GM12892 (cell line): ENCODE measurements at places on chromosomes 1 and 21.

- no peak for DNase-seq
Observed at GRCh38 chr1:147750618-147751217, 9.7 kb downstream of the GJA5 start.

GRCh38 chr1:5108740-5109139 lies 454.3 kb downstream of the AJAP1 start:
- no peak for DNase-seq

DNA sequence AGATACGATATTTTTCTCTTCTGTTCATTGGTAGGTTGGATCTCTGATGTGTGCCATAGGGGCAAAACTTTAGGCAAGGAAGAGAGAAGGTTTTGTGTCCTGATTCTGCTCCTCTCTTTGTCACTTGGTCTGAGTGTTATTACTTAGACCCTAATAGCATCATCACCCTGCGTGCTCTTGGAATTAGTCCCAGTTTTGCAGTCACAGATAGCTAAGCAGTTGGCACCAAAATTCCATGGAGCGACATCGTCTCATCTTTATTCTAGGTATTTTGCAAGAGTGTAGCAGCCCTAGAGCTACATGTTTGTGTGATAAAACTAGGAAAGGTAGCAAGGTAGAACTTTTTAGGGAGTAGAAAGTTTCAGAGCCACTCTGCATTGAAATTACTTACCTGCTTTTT lies 23.8 kb downstream of the PIP5K1A start:
- no peak for DNase-seq

DNA sequence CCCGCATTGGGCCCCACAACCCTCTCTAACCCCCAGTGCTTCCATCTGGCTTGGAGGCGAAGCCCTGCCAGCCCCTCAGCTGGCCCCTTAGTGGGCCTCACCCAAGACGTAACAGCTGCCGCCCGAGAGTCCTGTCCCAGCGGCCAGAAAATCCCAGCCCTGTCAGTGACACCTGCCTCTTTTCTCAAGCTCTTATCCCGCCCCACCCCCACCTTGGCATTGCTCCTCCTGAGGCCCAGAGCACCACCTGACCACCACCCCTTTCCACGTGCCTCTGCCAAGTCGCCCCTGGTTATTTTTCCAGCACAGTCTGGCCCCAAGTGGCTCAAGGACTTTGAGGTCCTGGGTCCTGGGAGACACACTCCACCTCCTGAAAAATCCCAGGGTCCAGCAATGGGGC lies 5.9 kb upstream of the CTRC start:
- DNase-seq = no peak

GRCh38 chr1:119582801-119583200 lies 65.3 kb downstream of the ZNF697 start:
- DNase-seq = no peak

GRCh38 chr1:163770265-163770664 lies 448.5 kb downstream of the NUF2 start:
- no peak for DNase-seq

GRCh38 chr1:230219174-230220067 lies 152.4 kb downstream of the GALNT2 start:
- DNase-seq = no peak

GRCh38 chr1:2495546-2495945 lies 19.5 kb downstream of the PLCH2 start:
- DNase-seq = no peak
